ENCODE measurements at places on chromosomes 13 and 19.

- no peak for DNase-seq
Measured at GRCh38 chr13:53121919-53122318, 93.3 kb downstream of the OLFM4 start.

GRCh38 chr13:104326523-104326922, 1260.3 kb upstream of the SLC10A2 start:
- DNase-seq = no peak

- DNase-seq = no peak
Measured at GRCh38 chr19:17074634-17075034, 618 bp downstream of the HAUS8 start.

- DNase-seq = no peak
Measured at GRCh38 chr13:87498681-87499080, 172.5 kb upstream of the SLITRK5 start.

DNA sequence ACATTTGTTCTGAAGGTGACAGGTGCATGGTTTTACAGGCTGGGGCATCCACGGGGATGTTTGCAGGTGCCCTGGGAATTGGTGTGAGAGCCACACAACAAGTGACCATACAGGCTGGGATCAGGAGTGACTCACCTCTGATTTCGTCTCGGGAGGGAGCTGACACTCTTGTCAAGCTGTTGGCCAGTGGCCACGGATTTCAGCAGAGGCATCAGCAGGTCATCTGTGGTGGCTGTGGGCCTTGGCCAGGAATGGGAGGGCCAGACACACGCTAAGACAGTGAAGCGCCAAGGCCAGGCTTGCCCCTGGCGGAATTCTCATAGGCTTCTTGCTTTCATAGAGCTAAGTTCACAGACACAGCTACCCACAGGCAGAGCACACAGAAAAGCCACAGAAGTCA, 108.6 kb downstream of the HSPH1 start:
- no peak for DNase-seq

- DNase-seq = no peak
Measured at GRCh38 chr19:58406818-58407657, 1.4 kb upstream of the ZNF584 start.

DNA sequence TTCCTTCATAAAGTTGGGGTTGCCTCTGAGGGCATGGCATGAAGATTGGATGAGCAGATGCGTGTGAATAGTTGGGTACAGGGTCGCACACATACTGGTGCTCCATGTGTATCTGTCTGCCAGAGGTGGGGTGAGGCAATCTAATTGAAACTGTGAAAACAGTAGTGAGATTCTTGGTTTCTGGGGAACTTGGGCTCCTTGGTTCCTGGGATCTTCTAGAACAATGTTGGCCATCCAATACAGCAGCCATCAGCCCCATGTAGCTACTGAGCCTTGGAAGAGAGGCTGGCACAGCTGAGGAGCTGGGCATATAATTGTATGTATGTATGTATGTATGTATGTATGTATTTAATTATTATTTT, 616 bp downstream of the FCHO1 start:
- DNase-seq = no peak

DNA sequence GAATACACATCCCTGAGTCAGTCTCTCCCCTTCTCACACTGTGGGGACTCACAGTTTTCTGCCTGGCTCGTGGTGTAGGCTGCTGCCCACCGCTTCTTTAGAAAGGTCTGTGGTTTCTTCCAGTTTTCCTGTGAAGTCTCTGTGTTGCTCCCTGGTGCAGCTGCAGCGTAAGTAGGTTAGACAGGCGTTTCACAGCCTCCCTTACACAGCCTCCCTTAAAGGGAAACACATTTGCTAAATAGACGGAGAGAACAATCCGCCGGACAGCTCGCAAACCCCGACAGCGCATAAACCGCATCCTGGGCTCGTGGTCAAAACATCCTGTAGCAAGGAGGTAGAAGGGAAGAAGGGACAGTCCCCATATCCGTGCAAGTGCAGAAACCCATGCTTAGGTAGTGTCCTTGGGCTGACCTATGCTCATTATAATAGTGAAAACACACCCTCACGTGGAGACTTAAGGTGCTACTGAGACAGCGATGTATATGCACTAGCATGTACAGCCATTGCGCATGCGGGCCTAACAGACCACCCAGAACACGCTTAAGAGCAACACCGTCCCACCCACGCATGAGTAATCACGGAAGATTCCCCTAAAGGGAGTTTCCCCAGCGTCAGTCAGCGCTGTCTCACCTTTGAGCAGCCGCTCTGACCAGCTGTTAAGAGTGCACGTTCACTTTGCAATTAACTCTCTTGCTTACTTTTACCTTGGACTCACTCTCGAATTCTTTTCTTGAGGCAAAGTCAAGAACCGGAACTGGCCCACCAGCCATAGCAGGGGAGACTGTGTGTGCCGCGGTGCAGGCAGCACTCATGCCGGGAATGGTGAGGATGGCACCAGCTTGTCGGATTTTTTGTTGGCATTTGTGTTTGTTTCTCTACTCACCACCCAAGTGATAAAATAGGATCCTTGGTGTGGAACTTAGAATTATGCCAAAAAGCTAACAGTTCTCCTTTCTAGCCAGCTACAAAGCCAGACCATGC, 16.6 kb downstream of the SIGLEC8 start:
- no peak for DNase-seq

- DNase-seq = no peak
Measured at GRCh38 chr13:78709028-78709427, 50.1 kb upstream of the OBI1 start.

- DNase-seq = no peak
Measured at GRCh38 chr13:46142776-46143175, 37.9 kb upstream of the CPB2 start.

DNA sequence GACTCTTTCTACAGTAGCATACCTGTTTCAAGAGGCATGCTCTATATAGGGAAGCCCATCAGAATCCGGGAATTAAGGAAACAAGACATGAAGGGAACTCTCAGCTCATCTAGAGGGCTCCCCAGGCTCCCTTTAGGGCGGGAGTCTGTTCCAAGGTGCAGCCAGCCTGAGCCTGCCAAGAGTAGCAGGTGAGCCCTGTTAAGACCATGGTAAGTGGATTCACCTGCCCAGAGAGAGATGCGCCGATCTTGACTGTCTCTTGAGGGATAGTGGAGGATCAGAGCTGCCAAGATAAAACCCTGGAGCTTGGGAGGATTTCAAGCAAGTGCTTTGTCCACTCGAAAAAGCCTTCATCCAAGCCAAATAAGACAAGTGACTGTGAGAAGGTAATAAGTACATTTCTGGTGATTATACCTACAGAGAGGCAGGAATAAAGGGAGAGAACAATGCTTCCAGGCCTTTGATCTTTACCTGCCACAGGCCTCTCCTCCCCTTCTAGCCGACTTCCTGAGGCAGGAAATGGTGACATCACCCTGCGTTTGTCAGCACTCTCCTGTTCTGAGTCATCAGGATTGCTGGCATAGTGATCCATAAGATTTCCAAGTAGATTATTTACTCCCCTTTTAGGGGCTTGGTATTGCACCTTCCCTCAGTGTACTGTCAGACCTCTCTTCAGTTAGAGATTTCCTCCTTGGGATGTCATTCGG, 31.5 kb downstream of the KLF5 start:
- no peak for DNase-seq

GRCh38 chr13:33956346-33956745, 138.4 kb downstream of the RFC3 start:
- DNase-seq = no peak

DNA sequence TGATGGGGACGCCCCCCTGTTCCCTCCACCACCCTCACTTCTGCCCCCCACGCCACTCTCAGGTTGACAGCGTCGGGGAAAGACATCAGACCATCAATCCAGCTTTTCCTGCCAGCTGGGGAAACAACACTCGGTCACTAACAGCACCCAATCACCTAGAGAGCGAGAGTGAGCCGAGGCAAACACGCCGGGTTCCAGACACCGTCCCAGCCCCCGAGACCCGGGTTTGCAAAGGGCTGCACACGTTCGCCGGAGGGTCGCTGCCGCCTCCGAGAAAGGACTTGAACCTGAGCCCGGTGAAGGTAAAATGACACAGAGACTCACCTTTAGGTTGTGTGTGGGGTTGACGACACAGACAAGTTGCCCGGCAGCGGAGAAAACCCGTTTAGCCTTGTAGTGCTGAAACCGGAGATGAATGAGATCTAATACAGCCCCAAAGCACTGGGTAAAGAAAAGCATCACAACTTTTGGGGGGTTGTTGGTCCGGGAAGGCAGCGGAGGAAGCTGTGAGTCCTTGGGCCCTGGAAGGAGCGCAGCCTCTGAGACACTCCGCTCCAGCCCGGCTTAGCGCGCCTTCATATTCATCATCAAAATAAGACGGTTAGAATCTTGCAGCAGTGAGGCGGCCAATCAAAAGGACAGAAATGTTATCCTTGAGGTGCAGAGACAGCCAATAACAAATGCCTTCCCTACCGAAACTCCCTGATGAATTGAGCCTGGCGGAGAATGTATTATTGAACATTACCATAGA, at the start of gene SIAH3:
SIAH3 (minus strand) TSS at position 583 of the 751 bp plus-strand sequence; CDS start at position 459, 124 bp downstream.
- peak; percentile 35 for DNase-seq

- no peak for DNase-seq
Measured at GRCh38 chr19:18587561-18587960, 1.0 kb upstream of the REX1BD start.

- no peak for DNase-seq
Measured at GRCh38 chr13:99203601-99204579, 3.2 kb downstream of the UBAC2 start.

DNA sequence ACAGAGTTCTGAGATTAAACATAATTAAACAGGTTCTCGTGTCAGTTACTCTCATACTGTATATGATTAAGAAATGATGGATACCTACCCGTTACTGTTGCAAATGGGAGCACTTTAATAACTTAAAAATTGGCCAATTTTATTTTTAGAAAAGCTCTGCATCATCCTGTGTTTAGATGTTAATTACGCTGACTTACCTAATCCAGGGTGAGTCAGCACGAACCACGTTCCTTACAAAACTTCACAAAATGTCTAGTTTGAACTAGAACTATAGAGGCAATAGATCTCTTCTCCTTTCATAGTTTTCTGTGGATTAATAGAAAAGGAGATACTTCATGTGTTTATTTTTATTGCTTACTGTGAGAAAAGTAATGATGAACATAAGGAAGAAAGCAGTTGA, 363.9 kb downstream of the MYO16 start:
- DNase-seq = no peak

- no peak for DNase-seq
Measured at GRCh38 chr13:73583331-73583730, 524.5 kb downstream of the KLF5 start.

DNA sequence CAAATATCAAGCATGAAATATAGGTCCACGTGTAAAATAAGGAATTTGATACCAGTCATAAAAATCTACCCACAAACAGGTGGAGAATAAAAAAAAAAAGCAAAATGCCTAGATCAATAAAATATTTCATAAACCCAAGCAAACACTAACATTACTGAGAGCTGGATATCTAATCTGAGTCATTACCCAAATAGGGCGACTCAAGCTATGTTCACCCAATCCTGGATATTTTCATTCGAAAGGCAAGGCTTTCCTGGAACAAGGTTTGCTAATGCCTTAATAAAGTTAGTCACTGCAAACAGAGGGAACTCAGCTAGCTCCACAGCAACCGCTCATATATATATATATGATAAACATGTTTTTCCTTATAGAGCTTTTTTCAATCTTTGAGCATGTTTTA, 33.5 kb upstream of the TM9SF2 start:
- DNase-seq = no peak

DNA sequence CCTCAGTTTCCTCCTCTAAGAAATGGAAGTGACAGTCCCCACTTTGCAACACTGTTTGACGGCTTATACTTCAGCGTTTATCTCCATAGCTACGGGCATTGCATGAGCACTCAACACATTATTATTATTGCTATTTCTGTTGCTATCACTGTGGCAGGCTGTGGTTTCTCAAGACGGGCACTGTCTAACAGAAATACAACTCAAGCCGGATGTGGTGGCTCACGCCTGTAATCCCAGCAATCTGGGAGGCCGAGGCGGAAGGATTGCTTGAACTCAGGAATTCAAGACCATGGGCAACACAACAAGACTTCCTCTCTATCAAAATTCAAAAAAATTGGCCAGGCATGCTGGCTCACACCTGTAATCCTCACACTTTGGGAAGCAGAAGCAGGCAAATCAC, 4.9 kb upstream of the ZSWIM4 start:
- no peak for DNase-seq

- DNase-seq = no peak
Measured at GRCh38 chr19:15286688-15287365, 45.5 kb downstream of the BRD4 start.

- DNase-seq = no peak
Measured at GRCh38 chr19:18649371-18650020, 12.7 kb downstream of the KLHL26 start.

DNA sequence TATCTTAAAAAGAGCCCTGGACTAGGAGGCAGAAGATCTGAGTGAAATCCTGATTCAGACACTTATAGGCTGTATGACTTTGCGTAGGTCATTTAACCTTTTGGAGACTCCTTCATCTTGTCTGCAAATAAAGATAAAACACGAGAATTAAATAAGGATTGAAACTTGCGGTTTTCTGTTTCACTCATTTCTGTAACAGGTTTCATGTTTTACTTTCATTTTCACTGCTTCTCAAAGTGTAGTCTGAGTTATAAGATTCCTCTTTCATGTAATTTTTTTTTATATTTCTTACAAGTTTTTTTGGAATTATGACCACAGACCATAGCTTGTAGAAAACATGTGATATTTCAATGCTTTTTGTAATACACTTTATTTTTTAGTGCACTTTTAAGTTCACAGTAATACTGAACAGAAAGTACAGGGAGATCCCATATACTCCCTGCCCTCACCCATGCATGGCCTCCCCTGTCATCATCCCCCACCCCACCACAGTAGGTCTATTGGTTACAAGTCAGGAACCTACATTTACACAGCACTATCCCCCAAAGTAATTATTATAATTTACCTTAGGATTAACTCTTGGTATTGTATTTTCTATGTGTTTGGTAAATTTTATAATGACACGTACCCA, 174.6 kb downstream of the ITGBL1 start:
- DNase-seq = no peak

DNA sequence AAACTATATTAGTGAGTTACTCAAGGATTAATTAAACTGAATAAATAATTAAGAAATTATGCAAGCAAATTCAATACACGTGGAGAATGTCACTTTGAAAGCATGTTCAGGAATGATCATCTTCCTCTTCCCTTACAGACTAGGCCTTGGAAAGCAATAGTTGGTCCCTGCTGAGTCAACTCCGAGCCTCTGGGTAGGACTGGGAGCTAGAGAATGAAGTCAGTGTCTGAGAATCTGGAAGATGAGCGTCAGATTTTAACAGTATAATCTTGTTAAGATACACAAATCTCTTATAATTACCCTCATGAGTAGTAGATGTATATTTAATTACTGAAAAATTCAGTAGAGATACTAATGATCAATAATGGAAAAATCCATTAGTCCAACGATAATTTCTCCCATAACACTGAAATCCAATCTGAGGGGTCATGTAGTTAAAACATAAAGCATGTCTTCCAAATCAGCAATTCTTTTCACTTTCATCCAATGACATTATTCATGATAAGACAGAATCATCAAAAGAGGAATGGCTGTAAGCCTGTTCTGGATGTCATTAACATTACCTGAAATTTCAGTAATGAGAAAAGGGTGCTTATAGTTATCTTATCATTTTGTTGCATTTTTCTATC, 423.0 kb downstream of the DCT start:
- DNase-seq = no peak
